ENCODE measurements at places on chromosomes 13 and 19.

DNA sequence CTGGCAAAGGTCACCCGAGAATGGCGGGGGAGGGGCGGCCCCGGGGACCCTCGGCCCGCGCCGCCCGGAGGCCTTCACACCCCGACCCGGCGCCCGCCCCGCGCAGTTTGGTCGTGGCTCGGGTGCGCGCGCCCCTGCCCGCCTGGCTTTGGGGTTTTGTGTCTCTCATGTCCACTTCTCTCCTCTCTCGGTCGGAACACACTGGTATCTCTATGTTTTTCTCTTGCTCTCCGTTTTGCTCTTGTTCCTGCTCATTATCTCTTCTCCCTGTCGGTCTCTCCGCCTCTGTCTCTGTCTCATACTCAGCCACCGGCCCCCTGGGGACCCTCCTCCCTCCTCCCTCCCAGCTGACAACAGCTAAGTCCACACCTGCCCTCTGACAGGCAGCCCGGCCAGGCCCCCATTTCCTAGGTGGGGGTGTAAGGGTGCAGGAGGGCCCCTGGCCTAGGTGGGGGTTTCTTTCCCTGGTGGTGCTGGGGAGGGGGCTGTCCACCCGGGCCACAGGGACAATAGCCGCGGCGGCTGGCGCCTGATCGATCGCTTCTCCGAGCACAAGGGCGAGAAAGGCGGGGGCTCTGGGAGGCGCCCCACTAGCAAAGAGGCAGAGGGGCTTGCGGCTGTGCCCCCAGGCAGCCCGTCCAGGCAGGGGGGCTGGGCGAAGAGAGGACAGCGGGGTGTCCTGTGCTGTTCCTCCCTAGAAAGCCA is 2.3 kb downstream of the ONECUT3 start:
- DNase-seq, result no peak

- DNase-seq, result peak; percentile 22
Measured at GRCh38 chr19:16470911-16471811, 609 bp downstream of the EPS15L1 start.

- DNase-seq, result peak; percentile 50
Measured at GRCh38 chr13:48302871-48303358, 636 bp upstream of the RB1 start.

DNA sequence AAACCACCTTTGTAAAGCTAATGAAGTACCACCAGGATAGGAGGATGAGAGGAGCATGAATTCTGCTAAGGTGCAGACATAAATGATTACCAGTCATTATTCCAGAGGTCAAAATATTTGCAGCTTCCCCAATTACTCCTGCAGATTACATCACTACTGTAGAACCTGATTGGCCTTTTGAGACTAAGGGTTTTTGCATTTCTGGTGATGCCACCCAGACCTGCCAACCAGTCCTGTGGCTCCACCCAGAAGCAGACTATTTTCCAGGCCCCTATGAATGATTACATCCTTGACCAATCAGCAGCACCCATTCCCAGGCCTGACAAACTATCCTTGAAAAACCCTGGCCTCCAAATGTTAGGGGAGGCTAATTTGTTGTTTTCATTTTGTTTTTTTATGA is 11.2 kb upstream of the KCNC3 start:
- DNase-seq, result no peak

GRCh38 chr13:59750860-59751259 is 412.9 kb downstream of the DIAPH3 start:
- no peak for DNase-seq

DNA sequence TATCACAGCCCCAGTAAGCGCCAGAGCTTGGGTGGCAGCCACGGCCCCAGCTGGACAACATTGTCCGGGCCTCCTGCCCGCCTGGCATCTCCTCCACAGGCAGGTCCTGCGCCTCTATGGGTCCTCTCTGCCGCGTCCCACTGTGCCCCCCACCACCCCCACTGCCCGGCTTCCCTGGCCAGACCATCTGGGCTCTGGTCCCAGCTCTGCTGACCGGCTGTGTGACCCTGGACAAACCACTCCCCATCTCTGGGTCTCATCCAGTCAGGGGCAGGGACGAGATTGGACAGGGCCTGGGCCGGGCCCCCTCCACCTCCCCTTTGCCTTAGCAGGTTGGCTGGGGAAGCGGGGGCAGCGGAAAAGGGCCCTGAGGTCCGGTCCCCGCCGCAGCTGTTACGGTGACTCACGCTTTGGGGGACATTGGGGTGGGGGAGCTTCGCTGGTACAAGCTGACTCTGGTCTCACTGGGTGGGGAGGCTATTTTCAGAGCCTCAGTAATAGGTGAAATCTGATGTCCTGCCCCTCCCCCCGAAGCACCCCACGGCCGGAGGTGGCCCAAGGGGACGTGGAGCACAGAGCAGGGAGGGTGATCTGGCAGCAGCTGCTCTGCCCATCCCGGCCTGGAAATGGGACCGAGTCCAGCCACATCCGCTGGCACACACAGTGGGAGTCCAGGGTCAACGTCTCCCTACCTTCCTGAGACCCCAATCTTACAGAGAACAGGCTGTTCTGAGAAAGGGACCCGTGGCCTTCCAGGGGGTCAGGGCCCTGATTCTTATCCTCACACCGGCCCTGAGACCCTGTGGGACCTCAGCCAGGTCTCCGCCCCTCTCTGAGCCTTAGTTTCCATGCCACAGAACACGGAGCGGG is 9.1 kb downstream of the NFIC start:
- no peak for DNase-seq
